ENCODE measurements at places on chromosomes 5 and 9.

DNA sequence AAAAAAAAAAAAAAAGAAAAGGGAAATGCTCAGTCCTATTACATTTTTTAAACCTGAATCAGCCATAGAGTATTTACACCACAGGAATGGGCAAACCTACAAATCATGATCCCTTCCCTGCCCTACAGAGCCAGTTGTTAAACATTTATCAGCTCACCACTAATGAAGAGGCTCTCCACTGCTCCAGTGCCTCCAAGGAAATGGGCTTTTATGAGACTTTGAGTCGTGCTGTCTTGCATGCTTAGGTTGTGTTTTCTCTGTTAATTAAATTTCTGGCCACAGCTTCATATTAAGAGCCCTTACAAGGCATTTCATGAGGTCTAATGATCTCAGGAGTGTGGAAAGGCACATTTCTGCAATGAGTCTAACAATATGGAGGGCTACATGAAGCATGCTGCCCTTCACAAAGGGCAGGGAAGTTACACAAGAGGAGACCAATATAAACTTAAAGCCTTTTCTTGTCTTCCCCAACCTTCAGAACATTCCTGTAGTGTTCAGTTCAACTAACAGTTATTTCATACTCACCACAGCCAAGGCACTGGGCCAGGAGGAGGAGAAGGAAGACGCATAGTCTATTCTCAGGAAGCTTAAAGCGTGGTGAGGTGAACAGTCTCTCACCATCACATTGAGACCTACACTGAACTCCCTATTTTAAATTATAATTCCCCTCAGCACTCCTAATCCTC, 140.1 kb upstream of the ABCA1 start:
- no peak for DNase-seq

GRCh38 chr5:135218790-135219568, 180.1 kb downstream of the MACROH2A1 start:
- DNase-seq: no peak

- DNase-seq: peak; percentile 85
These were observed 701 bp upstream of the ZNF462 start for GRCh38 chr9:106862110-106862820.

DNA sequence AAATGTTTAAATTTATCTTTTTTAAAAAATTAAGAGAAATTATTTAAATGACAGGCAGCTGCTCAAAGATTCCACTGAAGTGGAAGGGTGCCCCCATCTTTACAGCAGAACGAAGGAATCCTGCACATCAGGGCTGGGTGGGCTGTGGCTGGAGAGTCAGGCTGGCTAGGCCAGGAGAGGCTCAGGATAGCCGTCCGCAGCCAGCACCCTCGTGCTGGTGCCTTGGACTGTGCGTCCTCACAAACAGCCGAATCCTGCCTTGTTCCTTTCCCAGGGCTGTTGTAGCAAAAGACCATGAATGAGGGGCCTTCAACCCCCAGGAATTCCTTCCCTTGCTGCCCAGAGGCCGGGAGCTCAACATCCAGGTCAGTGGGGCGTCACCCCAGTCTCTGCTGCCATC, 64.6 kb upstream of the FCN1 start:
- no peak for DNase-seq

GRCh38 chr5:74426506-74426905, 214.0 kb downstream of the ENC1 start:
- DNase-seq: no peak

GRCh38 chr5:32955814-32956213, 244.7 kb downstream of the NPR3 start:
- no peak for DNase-seq

- peak; percentile 57 for DNase-seq
These were observed at the start of gene CMBL for GRCh38 chr5:10307206-10308148. Gene CMBL (minus strand): TSS chr5:10307902. CDS start chr5:10290762, 17,140 bp downstream.

- DNase-seq: no peak
These were observed 188.2 kb downstream of the CRB2 start for GRCh38 chr9:123544007-123544827.

DNA sequence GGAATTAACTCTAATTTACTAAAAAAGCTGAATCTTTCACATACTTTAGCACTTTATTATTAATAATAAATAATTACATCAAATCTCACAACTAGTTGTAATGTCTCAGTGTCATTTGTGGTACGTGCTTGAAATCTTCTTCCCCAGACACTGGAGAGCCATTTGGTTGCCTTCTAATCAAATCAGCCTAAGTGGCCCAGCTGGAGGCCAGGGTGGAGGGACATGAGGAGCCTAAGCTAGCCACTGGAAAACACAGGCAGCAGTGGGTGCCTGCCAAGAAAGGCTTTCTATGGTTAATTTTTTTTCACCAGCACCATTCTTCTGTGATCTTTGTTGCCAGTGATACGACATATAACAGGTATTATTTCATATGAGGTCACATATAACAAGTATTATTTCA, 117.0 kb downstream of the ERCC6L2 start:
- DNase-seq: no peak

DNA sequence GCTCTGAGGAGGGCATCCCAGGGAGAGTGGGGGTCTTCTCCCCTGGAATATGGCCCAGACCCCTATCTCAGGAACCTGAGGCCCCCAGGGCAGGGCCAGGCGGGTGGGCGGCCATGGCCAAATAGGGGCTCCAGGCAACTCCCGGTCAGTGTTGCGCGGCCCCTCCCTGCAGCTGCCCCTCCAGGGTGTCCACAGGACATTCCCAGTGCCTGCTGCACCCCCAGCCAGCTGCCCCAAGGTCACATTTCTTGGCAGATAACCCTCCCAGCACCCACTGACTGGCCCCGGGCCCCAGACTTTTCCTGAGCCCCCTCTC, 53.6 kb upstream of the EGFL7 start:
- DNase-seq: no peak

GRCh38 chr9:32989660-32990059, 11.8 kb downstream of the APTX start:
- DNase-seq: no peak

DNA sequence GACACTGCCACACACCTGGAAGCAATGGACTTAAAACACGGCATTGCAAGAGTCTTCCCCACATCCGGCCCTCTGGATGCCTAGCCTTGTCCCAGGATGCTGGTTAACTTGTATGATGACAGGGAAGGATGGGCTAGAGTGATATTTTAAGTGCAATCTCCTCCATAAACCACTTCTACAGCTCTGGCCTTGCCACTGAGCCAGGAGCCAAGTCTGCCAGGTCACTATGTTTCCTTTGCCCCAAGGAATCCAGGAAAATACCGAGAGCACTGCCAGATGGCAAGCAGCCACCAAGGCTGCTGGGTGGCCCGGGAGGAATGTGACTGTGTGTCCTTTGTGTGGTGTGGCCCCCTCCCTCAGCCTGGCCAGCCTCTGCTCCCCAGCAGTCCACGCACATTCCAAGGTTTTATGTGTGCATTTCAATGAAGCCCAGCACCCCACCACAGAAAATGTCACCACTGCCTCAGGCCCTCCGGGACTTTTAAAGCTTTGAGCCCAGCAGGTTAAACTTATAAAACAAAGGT, 106.0 kb downstream of the FRMD3 start:
- peak; percentile 85 for DNase-seq

DNA sequence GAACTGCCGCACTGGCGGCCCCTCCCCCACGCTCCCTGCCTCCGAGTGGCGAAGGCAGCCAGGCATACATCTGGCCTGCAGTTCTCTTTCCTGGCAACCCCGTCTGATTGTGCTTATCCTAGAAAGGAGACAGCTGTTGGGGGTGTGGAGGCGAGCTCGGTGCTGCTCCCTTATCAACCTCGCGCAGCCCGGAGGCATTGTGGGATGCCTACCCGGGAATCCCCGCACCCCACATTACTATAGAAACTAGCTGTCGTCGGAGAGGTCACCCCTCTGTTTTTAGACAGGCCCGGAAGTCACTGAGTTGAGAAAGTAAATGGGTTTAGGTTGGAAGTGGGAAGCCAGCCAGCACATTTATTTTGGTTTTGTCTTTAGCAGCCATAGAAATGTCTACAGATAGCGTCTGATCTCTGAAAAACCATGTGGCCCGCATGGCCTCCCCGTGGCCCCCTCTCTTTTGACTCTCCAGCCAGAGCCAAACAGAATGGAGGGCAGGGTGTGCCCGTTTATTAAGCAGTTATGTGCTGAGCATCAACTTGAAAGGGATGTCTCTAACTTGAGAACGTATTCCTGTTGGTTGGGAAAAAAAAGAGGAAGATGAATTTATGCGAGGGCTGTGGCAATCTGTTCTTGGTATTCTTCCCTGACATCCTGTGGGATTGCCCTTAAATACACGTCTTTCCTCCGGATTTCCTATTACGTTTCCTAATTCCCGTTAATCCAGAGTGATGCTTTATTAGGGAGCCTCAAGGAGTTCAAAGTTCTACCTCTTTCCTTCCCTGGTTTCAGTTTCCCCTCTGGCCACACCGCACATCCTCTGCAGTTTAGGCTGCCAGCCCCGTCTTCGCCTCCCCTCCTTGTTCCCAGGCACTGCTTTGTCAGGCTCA, 3.9 kb downstream of the STC2 start:
- DNase-seq: no peak

DNA sequence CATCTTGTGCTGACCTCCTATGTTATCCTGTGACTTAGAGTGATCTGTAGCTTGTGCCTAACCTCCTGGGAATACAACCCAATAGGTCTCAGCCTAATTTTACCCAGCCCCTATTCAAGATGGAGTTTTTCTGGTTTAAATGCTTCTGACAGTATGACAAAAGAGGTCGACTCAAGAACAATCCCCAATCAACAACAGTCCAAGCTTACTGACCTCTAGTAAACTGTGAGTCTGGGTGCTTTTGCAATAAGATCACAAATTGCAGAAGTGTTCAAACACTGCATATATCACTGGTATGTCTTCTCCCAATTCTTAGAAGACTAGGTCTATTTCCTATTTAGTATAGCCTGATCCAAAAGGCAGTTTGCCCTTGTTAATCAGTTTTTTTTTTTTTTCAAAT, 323.5 kb upstream of the PTGER4 start:
- DNase-seq: no peak

DNA sequence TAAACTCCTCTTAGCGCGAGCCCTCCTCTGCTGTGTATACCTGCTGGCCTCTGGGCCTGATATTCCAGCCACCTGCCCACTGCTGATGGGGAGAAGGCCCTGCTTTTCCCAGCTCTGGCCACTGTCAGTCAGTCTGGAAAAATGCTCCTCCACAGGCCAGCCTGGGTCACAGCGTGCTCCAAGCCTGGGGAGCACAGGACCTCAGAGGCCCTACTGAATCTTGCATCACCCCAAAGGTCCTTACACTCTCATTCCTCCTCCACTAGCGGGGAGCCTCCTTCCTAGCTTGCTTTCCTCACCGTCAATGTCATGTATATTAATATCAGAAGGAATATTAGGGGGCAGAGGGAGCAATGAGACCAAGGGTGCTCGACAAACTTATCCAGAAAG, 73.7 kb downstream of the SHB start:
- no peak for DNase-seq

DNA sequence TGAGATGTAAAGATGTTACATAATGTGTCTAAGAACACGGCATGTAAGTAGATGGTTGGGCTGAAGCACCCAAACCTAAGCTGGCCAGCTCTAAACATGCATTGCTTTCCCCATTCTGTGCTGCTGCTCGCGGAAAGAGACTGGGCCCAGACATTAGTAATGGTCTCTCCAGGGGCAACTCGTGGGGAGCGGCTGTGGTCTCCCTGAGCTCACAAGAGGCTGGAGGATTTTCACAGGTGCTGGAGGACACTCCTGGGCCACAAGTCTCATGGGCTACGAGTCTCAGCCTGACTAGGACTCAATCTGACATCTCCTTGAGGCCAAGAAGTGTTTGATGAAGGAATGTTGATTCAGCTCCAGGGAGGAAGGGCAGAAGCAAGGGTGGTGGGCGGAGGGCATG, 92.7 kb upstream of the PTCH1 start:
- no peak for DNase-seq

- no peak for DNase-seq
These were observed 48.0 kb upstream of the POU5F2 start for GRCh38 chr5:93789173-93790067.

DNA sequence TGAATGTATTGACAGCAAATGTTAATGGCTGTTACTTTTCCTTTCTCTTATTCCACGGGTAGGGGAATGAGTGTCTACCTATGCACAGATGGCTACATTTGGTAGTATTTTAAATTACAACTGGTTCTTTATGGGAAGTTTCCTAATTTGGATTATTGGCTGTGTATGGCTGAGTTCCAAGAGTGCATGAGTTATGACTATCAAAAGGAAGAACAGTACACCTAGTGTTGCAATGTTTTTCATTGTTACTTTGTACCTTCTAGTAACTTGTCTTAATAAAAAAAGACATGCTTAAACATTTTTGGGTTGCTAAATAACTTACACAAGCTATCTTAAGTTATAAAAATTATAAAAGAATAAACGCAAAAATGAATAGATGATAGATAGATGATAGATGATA, 35.8 kb upstream of the MAMDC2 start:
- no peak for DNase-seq

DNA sequence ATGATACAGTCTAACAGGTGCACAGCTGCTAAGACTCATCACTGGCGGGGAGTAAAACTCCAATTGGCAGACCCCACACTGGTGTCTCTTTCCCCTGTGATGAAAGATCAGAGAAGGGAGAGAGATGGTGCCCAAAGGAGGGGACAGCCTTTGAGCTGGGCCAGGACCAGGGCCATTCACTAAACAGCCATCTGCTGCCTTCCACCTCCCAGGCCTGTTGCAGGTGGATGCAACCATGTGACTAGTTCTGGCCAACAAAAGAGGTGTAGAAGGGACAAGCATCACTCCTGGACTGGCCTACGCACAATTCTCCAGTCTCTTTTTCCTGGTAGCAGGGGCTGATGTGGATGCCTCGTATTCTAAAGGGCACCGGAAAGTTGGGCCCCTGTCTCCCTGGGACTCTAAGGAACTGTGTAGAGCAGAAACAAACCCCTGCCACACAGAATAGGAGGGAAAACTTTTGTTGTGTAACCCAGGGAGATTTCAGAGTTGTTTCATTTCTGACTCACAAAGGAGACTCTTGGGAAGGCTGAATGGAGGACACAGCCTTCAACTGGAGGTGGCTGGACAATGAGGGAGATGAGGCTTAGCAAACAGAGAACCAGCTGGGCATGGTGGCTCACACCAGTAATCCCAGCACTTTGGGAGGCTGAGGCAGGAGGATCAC, 26.9 kb downstream of the TNIP1 start:
- no peak for DNase-seq

DNA sequence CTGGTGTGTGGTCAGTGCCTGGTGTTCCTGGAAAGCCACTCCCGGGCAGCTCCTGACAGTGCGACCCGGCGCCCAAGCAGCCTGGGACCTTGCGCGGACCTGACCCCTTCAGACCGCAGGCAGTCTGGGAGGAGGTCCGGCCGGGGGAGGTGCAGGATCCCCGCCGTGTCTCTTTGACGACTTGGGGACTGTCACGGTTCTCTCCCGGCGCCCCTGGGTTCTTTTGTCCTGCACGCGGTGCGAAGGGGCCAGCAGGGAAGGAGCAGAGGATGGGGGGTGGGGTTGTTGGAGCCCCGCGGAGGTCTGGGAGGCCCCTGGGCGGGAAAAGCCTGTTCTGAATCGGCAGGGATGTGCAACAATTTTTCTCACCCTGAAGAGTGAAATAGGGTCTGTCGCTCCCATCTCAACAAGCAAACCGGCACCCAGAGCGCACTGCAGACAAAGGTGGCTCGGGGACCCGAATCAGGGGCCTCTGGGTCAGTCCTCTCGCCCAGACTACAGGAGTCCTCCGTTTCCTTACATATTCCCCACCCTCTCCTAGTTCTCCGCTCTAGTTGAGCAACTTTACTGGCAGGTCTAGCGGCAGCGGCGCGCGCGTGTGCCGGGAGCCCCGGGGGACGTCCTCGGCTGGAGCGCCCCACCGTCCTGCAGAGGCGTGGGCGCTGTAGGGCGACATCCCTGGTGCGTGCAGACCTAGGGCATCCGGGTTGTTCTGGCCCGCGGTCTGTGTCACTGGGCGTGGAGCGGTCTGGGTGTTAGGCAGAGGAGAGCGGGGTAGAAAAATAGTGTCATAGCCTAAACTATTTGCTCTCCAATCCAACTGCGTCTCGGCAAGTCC, 1.2 kb downstream of the VCAN start:
- peak; percentile 80 for DNase-seq

All from ELF-1 (cell line).